ENCODE measurements at places on chromosomes 12 and 14. TPM values are rescaled to one million over a fixed set of nuclear protein-coding genes. Genes with fewer than 3 reads are reported as not detected.

Gene ACSM4
- total RNA-seq, result not detected

Gene LBHD2
- not detected for total RNA-seq

Gene SLC7A8
- total RNA-seq, result 161 TPM

Gene DIO2
- not detected for total RNA-seq

Gene LARP4
- total RNA-seq, result 63.2 TPM

Gene RGS6
- 0.66 TPM for total RNA-seq

Gene AICDA
- not detected for total RNA-seq

Gene PSMA3
- total RNA-seq, result 72.7 TPM

Gene PGAM5
- 18.9 TPM for total RNA-seq

Gene AQP6
- under 0.01 TPM for total RNA-seq

Gene CCDC197
- total RNA-seq, result not detected

Gene ZNF410
- 70.3 TPM for total RNA-seq

Gene USP44
- 3.6 TPM for total RNA-seq

Gene SLC17A8
- not detected for total RNA-seq

Gene WIF1
- total RNA-seq, result not detected

Gene SPIC
- total RNA-seq, result not detected

Gene EID3
- 9.2 TPM for total RNA-seq

Gene MFAP5
- 0.72 TPM for total RNA-seq

Gene DEGS2
- total RNA-seq, result 2.9 TPM

Gene ABCD2
- total RNA-seq, result 0.57 TPM

Gene SLC4A8
- 10.6 TPM for total RNA-seq

Gene DTX3
- total RNA-seq, result 50.0 TPM

Gene RNASE7
- not detected for total RNA-seq

Gene PLEKHA5
- 47.2 TPM for total RNA-seq

Gene BCAT1
- 36.2 TPM for total RNA-seq
